RWPE2 (cell line): ENCODE measurements at places on chromosomes 5 and 9.

DNA sequence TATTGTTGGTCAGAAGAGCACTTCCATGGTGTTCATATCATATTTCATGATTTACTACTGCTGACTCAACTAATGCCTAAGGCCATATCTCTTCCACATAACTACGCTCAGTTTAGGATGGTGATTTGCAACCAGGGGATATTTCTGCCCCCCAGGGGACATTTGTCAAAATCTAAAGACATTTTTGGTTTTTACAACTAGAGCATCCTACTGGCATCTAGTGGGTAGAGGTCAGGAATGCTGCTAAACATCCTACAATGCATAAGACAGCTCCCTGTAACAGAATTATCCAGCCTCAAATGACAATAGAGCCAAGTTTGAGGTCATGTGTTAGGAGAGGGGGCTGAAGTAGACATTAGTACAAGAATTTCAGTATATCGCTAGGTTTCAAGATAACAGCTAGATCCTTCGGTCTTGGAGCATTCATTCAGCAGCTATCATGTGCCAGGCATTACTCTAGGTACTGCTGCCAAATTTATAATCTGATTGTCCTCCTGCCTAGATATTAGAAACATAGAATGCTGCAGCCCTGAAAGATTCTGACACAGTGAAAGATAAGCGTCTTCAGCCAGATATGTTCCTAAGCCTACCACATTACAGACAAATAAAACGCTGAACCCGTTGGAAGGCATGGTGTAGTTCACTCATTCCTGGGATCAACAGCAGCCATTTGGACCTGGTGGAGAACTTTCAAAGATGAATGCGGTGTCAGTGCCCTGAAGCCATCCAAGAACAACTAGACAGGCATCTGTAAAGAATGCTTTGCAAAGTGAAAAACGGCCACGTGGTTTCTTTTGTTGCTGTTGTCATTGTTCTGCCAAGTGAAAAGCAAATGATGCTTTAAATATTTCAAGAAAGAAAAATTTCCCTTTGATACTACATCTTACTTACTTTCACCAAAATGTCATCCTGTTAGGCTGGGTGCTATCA lies 55.5 kb upstream of the FST start:
- no peak for DNase-seq

DNA sequence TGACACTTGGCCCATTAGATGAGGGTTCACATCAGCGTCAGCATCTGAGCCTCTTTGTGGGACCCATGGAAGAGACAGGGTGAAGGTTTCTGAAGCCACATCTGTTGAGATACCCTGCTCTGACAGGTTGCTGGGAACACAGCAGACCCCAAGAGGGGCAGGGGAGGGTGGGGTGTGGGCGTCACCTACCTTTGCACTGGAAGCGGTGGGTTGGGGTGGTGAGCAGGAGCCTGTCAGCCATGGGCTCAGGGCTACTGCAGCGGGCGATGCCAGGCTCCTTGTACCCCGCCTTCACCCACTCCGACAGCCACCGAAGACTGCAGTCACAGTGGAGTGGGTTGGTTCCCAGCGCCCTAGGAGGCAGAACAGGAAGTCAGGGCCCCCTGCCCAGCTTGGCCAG lies 131.5 kb upstream of the PANK3 start:
- DNase-seq = no peak

GRCh38 chr5:67679184-67679841 lies 482.7 kb upstream of the CD180 start:
- DNase-seq = no peak

GRCh38 chr9:127396808-127397645 lies at the start of gene SLC2A8:
TSS of gene SLC2A8 (plus strand) at chr9:127397169. CDS start at chr9:127397231, 62 bp downstream.
- DNase-seq = peak; percentile 99

DNA sequence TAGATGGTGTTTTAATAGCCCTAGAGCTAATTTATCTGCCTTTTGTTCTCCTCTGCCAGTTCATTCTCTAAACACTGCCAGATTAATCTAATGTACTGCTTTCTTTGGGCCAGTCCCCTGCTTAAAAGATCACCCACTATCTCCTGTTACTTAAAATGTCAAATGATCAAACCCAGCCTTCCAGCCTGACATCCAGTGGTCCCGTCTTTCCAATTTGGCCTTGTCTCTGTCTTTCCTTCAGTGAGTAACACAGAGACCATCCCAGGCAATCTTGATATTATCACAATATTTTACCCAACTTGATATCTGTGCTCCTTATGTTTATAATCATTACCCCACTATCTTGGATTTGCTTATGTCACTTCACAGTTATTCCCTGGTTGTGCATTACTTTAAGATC lies 12.0 kb downstream of the PRR16 start:
- DNase-seq = no peak

DNA sequence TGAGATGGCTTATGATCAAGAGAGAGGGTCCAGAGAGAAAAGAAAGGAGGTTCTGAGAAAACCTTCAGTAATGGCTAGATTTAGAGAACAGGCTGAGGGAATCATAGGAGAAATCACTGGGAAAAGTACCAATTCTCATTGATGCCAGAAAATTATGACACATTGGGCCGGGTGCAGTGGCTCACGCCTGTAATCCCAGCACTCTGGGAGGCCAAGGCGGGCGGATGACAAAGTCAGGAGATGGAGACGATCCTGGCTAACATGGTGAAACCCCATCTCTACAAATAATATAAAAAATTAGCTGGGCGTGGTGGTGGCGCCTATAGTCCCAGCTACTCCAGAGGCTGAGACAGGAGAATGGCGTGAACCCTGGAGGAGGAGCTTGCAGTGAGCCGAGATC lies 29.5 kb upstream of the PLIN2 start:
- DNase-seq = no peak

DNA sequence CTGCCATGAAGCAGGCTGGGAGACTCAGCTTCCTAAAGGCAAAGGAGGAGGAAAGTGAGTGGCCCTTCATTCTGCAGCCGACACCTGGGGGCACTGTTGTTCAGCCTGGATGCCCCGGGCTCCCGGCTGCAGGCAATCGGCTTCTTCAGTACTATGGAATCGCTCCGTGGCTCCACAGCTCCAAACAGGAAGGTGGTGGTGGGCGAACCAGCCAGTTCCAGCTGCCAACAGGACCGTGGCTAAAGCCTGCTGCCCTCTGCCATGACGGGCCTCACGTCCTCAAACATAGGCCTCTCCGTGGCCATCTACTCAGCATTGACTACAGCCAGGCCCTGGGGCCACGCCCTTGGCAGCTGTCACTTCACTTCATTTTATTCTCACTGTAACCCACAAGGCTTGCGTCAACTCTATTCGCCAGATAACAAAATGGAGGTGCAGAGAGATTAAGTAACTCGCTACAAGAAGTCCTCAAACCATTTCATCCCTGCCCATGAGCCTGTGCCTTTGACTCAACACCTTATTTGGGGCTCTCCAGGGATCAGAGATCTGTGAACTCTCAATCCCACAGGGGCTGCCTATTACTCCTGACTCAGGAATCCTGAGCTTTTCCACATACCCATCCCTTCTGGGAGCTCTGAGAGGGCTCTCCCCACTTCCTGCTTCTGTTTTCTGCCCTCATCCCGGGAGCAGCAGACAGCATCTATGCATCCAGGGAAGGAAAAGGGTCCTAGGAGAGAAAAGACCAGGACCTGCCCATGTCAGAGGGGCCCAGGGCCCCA lies 38.0 kb downstream of the PAX5 start:
- DNase-seq = no peak

- no peak for DNase-seq
These were observed 126.8 kb upstream of the PCA3 start for GRCh38 chr9:76637416-76637815.

DNA sequence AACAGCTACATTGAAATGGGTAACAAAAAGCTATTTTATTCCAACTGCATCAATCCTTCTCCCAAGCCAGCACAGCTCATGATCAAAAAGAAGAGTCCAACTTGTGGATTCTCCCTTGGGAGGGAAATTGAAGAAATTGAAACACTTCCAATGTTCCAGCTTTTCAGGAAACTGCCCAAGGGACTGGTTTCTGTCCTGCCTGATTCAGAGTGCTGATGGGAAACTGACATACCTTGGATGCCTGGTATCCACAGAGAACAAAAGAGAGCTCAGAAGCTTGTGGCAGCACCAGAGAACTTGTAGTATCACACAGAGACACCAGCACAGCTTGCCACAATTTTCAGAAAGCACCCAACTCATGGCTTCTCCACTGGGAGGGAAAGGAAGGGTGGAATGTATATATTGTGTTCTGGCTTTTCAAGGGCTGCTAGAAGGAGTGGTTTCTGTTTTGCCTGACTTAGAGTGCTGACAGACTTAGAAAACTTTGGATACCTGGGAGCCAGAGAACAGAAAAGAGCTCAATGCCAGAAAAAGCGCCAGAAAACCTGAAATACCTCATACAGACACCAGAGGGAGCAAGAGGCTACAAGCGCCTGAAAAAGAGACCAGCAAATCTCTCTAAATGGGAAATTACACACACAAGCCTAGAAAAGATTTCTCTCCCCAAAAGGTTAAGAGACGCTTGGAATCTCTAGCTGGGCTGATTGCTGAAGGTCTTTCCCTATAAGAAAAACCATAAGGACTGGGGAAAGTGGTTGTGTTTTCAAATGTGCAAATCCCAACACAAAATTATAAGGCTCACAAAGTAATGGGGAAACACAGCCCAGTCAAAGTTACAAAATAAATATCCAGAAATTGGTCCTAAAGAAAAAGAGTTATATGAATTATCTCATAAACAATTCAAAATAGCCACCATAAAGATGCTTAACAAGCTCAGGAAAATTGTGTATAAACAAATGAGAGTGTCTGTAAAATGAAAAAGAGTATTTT lies 178.8 kb downstream of the SPOCK1 start:
- DNase-seq = no peak

DNA sequence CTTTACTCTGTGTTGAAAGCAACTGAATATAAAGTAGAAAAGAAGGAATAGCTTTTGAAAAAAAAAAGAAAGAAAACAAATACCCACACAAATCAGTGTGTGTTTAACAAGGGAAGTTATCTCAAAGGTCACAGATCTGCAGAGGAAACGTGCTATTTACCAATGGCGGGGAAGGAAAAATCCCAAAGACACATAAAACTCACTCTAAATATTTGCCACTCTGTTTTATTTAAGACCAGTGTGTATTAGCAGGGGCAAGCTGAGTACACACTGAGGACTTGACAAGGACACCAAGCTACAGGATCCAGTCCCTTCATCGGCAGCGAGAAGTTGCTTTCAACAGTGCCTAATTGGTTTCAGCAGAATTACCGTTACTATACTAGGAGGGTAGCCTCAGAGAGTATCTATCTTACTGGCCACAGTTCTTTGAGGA lies 252.5 kb downstream of the DEPDC1B start:
- DNase-seq = no peak

DNA sequence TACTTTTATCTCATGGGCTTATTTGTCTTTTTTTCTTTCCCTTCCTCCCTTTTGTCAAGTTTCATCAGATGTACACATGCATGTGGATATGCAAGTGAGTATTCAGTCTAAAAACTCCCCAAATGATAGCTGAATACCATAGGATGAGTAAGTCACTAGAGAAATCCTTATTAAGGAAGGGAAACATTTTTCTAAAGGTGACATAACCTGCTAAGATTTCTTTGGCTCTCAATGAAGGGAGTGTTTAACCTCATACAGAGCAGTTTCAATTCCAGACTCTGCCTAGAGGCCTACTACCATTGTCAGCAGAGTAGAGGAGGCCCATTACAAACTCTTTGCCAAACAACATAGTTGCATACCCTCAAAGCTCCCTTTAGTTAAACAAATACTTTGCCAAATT lies 192.4 kb downstream of the ARHGEF28 start:
- no peak for DNase-seq

DNA sequence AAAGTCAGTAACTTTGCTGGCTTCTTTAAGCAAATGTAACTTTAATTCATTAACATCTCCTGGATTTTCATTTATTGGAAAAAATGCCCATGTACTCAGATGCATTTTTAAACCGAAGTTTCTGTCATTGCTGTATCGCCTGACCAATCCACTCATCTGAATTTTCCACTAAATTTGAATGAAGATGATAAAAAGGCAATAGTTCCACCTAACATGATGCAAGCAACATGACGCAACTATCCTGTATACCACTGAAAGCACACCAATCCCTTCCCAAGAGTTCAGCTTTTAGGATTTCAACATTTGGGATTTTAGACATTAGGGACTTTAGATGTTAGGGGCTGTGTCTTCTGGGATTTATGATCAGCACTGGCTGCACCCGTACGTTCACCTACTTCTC lies 215.6 kb downstream of the KIF4B start:
- DNase-seq = no peak

DNA sequence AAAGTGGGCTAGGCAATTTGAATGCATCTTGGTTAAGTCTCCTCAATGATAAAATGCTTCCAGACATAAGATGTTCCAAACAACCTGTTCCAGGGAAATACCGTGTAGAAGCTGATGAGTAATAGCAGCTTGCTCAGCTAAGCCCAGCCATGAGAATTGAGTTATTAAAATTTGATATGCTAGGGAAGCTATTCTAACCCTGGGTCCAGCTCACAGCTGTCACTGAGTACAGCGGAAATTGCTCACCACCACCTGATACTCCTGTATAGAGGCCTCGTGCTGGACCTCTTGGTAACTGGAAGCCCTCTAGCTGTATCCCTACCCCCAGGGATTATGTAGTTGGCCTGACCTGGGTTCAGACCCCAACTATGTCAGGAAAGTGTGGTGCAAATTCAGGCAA lies 521.3 kb upstream of the TRPC7 start:
- no peak for DNase-seq

DNA sequence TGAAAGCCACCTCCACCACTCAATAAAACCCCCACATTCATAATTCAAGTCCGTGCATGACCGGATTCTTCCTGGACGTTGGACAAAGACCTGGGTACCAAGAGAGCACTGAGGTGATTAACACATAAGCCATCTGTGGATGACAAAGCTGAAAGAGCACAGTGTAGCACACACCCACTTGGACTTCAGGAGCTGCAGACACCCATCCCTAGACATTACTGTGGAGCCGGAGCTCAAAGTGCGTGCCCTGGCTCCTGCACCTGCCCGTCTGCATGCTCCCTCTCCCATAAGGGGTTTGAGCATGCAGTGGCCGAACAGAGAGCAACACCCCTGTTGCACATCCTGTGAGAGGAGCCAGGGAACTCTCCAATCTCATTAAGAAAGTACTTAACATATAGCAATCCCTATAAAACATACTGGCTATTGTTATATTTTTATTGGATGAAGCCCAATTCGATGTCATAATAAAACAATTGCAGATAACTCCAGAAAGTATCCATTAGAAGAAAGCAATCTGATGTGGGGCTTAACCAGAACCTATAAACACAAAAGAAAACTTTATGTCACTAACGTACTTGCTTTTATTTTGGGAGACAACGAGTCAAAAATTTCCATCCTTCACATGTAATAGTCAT lies 1174.2 kb upstream of the C9orf72 start:
- DNase-seq = no peak

DNA sequence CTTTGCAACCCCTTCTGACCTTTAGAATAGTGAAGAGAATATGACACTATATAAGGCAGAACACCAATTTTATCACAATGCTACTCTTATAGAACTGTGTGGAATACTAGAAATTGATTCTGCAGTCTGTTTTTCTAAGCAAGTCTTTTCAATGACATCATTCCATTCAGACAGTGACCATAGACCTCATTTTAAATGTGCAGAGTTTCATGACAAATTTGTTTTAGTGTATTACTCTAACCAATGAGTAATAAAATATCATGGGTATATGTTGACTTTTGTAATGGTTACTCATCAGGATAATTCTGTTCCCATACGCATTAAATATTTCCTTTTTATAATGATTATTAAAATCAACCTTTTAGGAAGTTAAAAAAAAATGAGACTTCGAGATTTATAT lies 219.9 kb downstream of the COX7C start:
- no peak for DNase-seq

- DNase-seq = no peak
These were observed 672 bp upstream of the SUSD3 start for GRCh38 chr9:93057703-93058354.
